Breast epithelium (tissue), 4 donors: ENCODE measurements at places on chromosomes 2 and 18.

- DNase-seq = no peak
Measured at GRCh38 chr2:96783388-96783787, 22.7 kb downstream of the CNNM4 start.

- no peak for DNase-seq
Measured at GRCh38 chr18:6718267-6718666, 11.2 kb upstream of the ARHGAP28 start.

GRCh38 chr2:141728142-141728541 is 402.7 kb downstream of the LRP1B start:
- DNase-seq = no peak

DNA sequence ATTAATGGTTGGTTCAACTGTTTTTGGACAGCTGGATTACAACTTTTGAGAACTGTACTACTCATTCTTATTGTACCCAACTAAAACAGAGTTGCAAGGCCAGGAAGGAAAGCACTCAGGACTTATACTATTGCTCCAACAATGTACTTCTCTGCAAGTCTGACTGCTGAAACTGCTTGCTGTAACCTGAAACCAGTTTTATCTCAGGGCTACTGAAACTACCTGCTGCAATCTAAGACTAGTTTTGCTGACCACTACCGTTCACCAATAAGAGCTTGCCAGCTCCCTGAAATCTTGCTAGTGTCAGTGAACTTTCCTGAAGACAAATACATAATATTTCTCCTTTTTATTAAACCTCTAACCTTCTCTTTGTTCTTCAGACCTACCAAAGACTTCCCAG is 157.3 kb downstream of the CDCA7 start:
- no peak for DNase-seq
